ENCODE measurements at places on chromosomes 3 and 15.
A peak's percentile ranks its signal among the peaks of the same experiment; 100 is the strongest.

- DNase-seq = no peak
These were observed 73.6 kb downstream of the ETV5 start for GRCh38 chr3:186035277-186035676.

DNA sequence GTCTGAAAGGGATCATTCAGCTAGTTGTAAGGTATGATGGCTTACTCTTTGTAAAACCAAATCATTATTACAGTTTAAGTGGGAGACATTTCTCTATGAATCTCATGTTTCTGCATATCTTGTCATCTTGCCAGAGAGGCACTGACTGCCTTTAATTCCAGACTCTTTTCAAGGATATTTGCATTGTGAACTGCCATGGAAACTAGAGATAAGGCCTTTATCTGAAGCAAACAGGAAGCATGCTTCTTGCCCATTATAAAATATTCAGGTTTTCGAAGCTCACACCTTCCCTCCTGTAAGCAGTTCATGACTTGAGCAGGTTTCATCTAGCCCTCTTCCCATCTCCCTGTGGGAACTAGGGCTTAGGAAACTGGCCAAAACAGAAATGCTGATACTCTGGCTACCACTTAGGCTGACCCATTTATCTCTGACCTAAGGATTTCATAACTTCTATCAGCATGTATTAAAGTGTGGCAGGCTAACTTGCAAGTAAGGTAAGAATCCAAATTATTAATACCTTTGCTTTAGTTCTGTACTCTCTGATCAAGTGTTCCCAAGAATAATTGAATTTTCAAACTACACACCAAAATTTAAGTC, 326.6 kb upstream of the ALCAM start:
- DNase-seq = no peak

DNA sequence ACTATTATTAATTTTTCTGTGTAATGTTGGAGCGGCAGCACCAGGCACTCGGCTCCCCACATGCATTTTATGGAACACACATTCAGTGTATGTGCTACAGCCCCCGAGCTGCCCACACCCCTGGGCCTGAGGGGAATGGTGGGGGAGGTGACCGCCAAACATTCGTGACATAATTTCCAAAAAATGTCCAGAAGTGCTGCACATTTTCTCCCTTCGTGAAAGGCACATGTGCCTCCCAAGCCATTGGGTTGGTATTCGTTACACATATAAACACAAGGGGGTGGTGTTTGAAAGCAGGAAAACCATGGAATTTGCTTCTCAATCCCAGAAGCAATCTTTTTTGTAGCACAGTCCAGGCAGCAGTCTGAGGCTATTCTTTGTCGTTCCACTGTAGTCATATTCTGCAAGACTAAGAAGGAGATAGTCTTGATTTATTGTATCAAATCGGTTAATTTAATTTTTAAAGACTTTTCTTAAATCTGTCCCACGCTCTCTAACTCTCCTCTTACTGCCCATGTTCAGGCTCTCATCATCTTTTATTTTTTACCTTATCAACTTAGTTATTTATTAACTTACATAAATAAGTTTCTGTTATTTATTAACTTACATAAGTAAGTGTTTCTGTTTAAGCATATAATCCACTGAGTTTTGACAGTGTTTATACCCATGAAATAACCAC, 39.2 kb upstream of the POLR2M start:
- peak; percentile 39 for DNase-seq

DNA sequence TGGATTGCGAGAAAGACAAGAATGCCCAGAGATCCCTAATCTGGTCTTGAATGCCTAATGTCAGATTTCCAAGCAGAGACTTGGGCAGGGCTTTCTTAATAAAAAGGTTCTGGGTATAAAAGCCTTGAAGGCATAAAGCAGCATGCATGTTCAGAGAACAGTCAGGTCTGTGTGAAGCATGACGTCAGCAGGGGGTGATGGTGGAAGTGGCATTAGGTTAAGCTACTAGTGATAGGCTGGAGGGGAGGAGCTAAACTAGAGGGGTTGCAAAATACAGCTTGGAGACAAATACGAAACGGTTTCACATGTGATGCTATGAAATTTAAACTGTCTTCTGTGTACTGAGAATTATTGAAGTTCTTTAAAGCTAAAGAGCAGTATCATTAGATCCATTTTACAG, 125.6 kb downstream of the VPS8 start:
- DNase-seq = no peak

DNA sequence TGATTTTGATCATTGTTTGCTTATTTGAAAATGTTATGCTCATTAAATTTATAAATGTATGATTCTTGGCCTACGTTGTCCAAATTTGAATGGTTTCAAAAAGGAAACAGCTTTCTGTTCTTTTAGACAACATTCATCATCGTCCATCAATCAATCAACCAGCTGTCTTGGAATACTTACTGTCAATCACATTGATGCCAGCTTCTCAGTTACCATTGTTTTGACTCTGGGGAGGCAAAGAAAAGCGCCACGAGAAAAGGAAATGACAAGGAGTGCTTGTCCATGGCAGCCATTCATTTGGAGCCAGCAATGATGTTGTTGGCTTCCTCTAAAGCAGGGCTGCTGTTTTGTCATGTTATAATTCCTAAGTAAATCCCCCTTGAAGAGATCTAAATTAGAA, 62.2 kb upstream of the TP63 start:
- no peak for DNase-seq

GRCh38 chr15:98728082-98728810, 79.9 kb downstream of the IGF1R start:
- no peak for DNase-seq

DNA sequence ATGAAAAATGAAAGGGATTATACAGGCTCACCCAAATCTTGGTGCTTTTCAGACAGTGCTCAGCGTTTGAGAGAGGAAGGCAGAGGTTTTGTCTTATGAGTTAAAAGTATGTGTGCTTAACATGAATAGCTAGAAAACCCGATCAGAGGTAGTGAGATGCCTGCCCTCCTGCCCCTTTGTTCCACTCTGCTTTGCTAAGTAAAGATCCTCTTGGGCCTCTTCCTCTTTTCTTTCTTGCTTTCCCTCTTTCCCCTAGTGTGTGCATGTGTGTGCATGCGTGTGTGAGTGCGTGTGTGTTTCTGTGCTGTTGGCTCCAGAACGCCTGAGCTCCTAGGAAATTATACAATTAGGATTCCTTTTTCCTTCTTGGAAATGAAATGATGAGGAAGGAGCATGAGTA, 261.3 kb upstream of the NR2E3 start:
- no peak for DNase-seq

DNA sequence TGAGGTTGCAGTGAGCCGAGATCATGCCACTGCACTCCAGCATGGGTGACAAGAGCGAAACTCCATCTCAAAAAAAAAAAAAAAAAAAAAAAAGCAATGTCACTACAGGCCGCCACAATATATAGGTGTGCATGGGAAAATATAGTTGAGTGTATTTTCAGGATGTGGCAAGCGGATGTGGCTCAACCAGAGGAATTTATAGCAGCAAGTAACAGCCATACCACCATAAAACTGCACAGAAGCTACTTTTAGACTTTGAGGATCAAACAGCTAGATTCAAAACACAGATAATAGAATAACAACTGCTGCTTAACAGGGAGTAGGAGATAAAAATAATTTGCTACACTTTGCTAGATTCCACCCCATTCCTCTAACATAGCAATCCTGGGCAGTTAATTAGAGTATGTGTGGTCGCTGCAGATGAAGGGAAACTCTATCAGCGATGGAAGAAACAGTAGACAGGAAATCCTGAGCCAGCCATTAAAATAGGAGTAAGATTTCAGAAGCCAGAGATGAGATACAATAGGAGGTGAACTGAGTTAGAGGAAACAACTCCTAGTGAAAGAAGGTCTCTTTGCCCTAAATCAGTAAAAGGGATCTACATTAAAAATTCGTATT, 318.7 kb upstream of the STT3B start:
- no peak for DNase-seq

DNA sequence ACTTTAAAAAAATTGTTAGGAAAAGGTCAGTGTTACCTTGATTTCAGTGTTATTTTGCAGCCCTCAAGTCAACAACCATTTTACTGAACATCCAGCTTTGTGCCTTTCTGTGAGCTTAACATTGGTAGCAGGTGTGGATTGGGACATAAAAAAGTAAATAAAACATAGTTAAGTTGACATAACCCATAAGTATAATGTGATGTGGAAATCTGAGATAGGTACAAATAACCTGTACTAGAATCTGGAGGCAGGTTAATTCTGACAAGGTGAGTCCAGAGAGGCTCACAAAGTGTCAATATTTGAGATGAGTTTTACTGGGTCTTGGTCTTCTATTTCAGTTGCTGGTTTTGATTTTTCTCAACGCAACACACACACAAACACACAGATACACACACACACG, 151.3 kb downstream of the LPP start:
- no peak for DNase-seq

DNA sequence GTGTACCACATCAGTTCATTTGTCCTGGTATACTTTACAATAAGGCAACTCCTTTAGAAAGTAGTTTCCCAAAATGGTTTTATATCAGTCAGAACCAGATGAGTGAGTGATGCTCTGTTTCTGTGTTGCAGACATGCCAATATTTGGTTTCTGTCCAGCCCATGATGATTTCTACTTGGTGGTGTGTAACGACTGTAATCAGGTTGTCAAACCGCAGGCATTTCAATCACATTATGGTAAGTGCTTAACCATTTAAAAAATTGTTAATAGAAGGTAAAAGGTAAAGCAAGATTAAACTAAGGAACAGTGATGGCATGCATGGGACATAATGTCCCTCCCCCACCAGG, 40.0 kb upstream of the SCAANT1 start:
- no peak for DNase-seq

GRCh38 chr15:60000824-60001609, 3.1 kb upstream of the FOXB1 start:
- no peak for DNase-seq

DNA sequence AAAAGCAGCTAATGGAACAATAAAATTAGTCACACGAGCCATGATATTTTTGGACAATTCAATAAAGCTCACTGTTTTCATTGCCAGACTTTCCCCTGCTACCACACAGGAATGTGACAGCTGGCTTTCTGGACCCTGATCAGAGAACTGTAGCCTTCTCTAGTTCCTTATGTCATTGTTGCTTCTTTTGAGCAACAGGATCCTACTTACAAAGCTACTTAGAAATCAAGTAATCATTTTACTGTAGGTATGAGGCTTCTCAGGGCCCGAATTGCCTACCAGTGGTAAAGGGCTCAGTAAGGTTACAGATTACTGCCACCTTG, 94.3 kb upstream of the AADACL2 start:
- no peak for DNase-seq

DNA sequence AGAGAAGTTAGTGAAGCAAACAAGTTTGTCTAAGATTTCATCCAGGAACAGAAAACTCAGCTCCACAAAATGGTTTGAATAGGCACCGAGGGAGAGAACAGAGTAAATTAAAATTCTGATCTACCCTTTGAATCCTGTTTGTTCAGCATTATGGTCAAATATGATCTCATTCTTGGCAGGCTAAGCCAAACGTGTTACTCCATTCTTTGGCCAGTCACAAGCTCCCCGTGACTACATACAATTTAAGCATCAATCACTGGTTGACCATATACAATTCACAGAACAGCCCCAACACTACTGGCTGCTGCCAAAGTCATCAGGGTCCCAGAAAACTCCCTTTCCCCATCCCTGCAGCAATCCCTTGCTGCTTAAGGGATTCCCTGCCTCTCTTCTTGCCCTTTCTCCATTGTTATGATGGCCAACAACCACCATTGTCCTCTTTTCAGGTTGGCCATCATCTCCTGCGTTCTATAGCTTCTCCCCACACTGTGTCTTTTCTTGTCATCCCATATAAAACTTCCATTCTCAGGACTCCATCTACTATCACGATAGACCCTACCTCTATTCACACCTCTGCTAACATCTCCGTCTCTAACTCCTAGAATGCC, 46.3 kb downstream of the GOLIM4 start:
- no peak for DNase-seq

DNA sequence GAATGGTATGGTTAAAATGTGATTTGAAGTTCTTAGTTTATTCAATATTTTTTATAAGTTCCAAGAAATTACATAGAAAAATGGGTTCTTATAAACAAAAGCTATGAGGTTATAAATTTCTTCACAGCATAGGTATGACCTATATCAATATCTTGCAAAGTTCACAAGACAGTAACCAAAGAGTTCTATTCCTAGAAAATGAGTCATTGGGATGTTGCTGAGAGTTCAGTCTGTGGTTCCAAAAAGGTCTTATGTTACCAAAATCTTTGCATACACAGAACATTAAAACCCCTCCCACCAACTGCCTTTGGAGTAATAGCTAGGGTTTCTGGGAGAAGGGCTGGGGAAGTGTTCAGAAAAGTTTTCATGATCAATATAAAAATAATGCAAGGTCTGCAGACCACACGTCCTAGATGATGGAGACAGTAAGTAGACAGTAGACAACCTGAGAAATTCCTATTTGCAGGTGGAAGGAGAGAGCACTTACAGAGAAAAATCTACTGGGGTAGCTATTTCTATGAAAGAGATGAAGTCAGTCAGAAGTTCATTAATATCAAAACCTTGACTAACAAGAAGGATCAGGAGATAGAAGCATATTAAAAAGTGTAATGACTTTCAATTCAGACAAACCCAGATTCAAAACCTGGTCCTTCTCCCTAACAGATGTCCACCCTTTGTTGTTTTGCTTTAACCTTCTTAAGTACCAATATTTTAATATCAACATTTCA, 279.3 kb downstream of the KCNH8 start:
- DNase-seq = no peak

DNA sequence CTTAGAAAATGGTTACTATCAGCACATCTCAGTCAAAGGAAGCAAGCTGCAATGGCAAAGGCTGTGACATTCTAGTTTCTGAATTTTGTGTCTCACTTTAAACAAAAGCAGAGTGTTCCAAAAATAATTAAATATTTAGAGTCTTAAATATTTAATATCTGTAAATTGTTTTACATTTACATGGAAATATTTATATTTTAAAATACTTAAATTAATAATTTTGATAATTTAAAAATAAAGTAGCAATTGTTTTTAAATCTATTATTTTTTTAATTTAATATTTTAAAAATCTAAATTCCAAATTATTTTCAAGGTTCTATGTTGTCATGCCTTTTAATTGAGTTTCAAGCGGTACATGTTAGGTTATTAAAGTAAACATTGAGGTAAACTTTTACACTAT, 843.1 kb downstream of the ROBO1 start:
- DNase-seq = no peak

GRCh38 chr3:31610700-31611275, 78.1 kb downstream of the STT3B start:
- peak; percentile 20 for DNase-seq

- no peak for DNase-seq
These were observed 8.2 kb downstream of the C3orf22 start for GRCh38 chr3:126550488-126551051.

DNA sequence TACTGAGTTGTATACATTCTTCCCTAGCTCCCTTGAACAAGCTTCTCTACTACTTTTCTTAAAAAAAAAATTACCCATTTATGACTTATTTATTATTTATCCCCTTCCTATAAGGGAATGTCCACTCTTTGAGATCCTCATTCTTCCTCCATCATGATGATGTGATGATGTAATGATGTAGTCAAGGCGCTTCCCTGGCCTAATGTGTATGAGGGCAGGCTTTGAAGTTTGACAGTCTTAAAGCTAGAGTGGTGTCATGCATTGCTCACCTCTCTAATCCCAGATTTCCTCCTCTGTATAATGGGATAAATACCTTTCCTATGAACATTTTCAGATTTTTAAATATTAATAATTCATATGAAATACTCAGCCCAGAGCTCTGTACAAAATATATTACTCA, 486.0 kb upstream of the TPRG1 start:
- no peak for DNase-seq

- no peak for DNase-seq
These were observed 285.0 kb upstream of the LYSMD4 start for GRCh38 chr15:100018191-100018590.

- DNase-seq = no peak
These were observed 255.6 kb downstream of the ZNF621 start for GRCh38 chr3:40780291-40780924.

- DNase-seq = no peak
These were observed 39.2 kb downstream of the RAB27A start for GRCh38 chr15:55250392-55250791.

Measured in amniotic stem cell (primary cell).